AG08395 (cell line): ENCODE measurements at places on chromosomes 3 and 15.

- DNase-seq, result no peak
Observed at GRCh38 chr15:78234515-78235040, at the start of gene ACSBG1. ACSBG1 (minus strand) TSS chr15:78234565; CDS start chr15:78234501, 64 bp downstream.

DNA sequence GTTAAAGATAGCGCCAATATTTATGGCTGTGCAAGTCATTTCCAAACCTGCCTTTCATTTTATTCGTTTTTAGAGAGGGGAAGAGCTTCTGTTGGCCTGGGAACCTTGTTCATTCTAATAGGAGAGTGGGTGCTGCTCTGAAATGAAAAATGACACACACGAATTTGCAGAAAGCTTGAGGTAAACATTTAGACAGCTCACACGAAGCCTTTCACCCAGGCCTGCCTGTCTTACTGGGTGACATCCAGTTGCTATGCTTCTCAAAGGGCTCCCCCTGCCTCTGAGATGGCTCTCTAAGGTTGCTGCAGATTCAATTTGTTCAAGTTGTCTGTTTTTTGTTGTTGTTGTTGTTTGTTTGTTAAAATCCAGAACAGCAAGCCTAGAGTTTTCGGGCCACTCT lies 18.2 kb downstream of the PEX5L start:
- no peak for DNase-seq

GRCh38 chr3:130671545-130672312 lies 74.9 kb downstream of the PIK3R4 start:
- DNase-seq, result no peak

DNA sequence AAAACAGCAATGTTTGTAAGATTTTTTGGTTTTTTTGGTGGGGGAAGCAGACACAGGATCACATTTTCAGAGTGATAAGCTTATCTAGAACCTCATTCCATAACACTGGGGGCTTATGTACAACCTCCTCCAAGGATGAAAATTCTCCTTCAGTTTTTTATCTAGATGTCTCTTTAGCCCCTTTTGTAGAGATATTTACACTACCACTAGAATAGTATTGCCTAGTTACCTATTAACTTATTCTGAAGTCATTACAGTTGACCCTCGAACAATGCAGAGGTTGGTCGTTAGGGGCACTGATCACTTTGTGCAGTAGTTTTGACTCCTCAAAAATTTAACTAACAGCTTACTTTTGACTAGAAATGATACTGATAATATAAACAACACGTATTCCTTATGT lies 32.8 kb downstream of the IFT57 start:
- no peak for DNase-seq

GRCh38 chr15:101068961-101069653 lies 149.9 kb downstream of the LRRK1 start:
- peak; percentile 13 for DNase-seq

- no peak for DNase-seq
Observed at GRCh38 chr3:152056987-152057386, 183.5 kb downstream of the SUCNR1 start.

- DNase-seq, result peak; percentile 57
Observed at GRCh38 chr3:190205739-190206138, 85.0 kb upstream of the P3H2 start.

- DNase-seq, result peak; percentile 6
Observed at GRCh38 chr3:9600597-9600996, 47.0 kb upstream of the LHFPL4 start.

DNA sequence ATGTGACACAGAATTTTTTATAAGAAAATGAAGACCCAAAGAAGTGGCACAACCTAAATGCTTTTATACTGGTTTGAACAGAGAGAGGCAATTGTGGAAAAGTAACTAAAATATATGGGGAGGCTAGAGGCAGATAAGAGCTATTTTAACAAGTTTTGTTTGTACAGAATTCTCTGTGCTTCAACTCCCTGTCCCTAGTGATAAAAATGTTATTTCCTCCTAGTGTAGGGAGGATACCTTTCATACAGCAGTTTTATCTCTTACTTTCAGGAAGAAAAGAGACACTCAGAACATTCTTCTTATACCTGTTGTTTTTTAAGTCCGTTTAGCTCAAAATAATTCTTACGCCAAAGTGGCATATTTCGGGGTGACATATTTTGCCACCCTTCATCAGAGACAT lies 21.2 kb upstream of the ZNF639 start:
- DNase-seq, result no peak

- peak; percentile 91 for DNase-seq
Observed at GRCh38 chr3:55160241-55160983, 232.6 kb upstream of the LRTM1 start.

DNA sequence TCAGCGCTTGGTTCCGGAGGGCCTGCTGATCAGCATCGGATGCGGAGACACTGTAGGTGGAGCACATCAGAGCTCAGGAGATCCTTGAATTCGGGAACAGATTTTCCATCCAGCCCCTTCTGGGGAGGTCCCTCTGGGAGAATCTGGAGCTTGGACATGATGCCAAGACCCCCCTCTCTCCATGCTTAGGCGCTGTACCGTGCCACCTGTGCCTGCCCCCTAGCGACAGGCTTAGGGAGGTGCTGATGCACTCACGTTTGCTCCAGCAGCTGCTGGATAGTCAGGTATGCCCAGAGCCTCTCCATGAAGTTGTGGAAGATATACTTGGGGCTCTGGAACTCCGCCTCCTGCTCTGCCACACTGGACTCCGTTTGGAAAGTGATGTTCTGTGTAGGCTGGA lies 9.7 kb downstream of the ITIH4 start:
- DNase-seq, result peak; percentile 38

GRCh38 chr3:152299249-152299976 lies 30.7 kb downstream of the MBNL1 start:
- no peak for DNase-seq

DNA sequence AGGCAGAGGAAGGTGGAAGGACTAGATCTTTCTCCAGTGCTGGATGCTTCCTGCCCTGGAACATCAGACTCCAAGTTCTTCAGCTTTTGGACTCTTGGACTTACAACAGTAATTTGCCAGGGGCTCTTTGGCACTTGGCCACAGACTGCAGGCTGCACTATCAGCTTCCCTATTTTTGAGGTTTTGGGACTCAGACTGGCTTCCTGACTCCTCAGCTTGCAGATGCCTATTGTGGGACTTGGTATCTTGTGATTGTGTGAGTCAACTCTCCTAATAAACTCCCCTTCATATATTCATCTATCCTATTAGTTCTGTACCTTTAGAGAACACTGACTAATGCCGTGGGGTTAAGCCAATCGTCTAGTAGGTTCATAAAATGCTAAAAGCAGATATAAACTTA lies 8.8 kb upstream of the B3GNT5 start:
- DNase-seq, result no peak
